CD8-positive, alpha-beta memory T cell (primary cell): ENCODE measurements at places on chromosomes 11 and 22. TPM values are rescaled to one million over a fixed set of nuclear protein-coding genes. Genes with fewer than 3 reads are reported as not detected.

GRCh38 chr11:126701520-126701897, 299.1 kb downstream of the KIRREL3 start:
- no peak for DNase-seq

- no peak for DNase-seq
Measured at GRCh38 chr11:86187027-86187426, 57.5 kb upstream of the EED start.

- DNase-seq, result no peak
Measured at GRCh38 chr11:10360835-10361234, 56.0 kb downstream of the ADM start.

Gene KDM4E
- not detected for total RNA-seq

Gene YPEL4
- 1.7 TPM for total RNA-seq
